Right kidney (tissue), 9 donors: ENCODE measurements at places on chromosomes 2 and 18.

DNA sequence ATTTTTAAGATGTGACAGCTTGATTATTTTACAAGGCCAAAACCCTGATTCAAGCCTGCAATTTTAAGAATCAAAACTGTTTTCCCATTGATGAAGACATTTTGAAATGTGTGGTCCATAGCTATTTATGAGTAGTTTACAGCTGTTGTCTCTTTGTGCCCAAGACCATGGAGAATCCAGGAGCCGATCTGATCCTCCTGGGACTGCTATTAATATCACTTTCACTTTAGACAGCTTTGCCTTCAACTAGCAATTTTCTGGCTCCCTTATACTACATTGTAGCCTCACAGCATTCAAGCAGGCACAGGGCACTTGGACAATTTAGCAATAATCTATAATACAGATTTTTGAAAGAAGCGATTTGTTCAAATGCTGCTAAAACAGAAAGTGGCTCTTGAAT lies 172.9 kb downstream of the SLC8A1 start:
- DNase-seq: no peak

- no peak for DNase-seq
Observed at GRCh38 chr2:236984046-236984445, 101.6 kb upstream of the COPS8 start.

DNA sequence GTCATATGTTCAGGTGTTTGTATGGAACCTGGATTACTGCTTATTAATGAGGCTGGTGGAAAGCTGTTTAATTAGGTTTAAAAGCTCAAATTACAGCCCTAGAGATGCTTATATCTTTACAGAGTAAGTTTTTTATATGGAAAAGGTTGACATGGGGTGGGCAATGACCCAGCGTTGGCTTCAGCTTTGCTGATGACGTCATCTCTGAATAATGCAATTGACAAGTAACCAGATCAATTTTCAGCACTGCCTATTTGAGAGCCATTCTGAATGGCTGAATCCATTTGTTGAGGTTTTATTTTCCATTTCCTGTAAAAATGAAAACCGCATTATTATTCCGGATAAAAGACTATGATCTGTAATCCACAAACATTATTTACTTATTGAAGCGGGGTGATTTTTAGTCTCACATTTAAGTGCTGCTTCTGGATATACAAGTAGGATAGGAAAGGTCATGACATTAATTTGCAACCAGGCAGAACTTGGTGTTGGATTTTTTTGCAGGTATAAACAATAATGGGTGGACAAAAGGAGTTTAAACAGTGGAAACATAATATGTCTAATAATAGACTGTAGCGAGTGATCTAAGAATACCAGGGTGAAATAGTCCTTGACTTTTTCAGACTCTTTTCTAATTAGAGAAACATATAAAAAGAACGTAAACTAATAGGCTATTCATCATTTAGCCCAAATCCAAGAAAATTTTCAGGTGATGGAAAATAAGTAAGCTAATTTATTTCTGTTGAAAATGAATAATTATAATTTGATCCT lies 2.7 kb downstream of the PPP1R1C start:
- DNase-seq: no peak

- no peak for DNase-seq
Observed at GRCh38 chr2:208189810-208190503, at the start of gene C2orf80. TSS of gene C2orf80 (minus strand) at chr2:208190030. CDS start at chr2:208186986, 3,044 bp downstream.

DNA sequence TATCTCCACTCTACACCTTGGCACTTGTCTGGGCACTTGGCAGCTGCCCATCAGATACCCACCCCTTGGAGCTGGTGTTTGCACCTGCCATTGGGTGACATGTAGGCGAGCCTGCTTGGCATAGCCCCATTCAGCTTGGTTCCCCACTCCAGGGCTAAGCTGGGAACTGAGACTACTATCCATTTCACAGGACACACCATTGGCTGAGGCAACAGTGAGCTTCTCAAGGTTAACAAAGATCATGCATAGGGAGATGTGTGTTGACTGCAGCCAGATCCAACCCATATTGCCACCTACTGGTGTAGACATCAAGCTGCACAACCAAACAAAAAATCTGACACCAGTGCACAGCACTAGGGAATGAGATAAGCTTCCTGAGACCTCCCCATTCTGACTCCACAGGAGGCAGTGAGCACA lies 1389.8 kb upstream of the TMEFF2 start:
- DNase-seq: no peak

GRCh38 chr2:60337142-60337497 lies 216.3 kb downstream of the BCL11A start:
- DNase-seq: no peak

GRCh38 chr2:176072292-176072669 lies 11.5 kb downstream of the EVX2 start:
- DNase-seq: no peak

GRCh38 chr2:44155666-44156446 lies 12.8 kb upstream of the PPM1B start:
- DNase-seq: no peak

- DNase-seq: no peak
Observed at GRCh38 chr2:20149703-20150030, 75.3 kb downstream of the SDC1 start.

- DNase-seq: no peak
Observed at GRCh38 chr2:181777734-181778133, 97.4 kb upstream of the NEUROD1 start.

GRCh38 chr18:63422864-63423304 lies 608 bp upstream of the VPS4B start:
- DNase-seq: no peak

- DNase-seq: no peak
Observed at GRCh38 chr2:103809941-103810441, 1043.9 kb upstream of the POU3F3 start.

GRCh38 chr2:103459283-103459682 lies 697.5 kb downstream of the TMEM182 start:
- no peak for DNase-seq

GRCh38 chr2:233449921-233450863 lies 95.9 kb downstream of the DGKD start:
- DNase-seq: no peak

GRCh38 chr2:607172-607571 lies 70.0 kb downstream of the TMEM18 start:
- DNase-seq: no peak

DNA sequence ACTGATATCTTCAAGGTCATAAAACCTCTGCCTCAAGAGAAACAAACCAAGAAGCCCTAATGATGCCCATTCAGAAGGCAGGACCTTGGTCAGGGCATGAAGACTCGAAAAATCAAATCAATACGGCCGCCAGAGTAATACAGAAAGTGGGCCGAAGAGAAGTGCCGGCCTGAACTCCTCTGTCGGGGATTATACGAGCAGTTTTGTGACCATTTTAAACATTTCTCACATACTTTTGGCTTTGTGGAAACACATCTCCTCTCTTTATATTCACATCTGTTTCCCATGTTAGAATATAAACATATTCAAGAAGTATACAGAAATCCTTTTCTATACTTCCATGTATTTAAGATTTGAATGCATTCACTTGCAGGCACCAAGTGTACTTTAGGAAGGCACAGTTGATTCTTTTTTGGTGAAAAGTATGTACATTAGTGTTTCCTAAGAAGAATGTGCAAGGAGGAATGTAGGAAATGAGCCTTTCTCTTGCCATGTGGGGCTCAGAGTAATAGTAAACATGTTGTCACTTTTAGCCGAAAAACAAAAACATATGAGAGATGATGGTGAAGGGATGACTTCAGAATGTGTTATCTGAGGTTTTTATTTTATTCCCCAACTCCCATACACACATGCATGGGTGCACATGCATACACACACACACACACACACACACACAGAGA lies 707.9 kb upstream of the ID2 start:
- DNase-seq: no peak

DNA sequence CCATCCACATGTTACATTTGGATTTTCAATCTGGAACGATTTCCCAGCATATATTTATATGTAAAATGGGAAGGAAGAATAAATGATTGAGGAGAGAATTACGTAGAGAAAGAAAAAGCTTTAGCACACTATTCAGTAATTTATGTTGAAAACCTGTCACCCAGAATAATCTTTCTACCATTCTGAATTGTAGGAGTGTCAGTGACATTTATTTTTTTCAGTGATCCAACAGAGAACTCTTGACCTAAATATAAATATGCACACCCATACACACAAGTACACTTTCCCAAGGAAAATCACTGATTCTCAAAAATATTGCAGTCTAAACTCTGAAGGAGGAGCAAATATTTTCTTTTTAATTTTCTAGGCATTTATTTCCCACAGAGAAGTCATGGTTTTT lies 140.2 kb upstream of the LRP1B start:
- DNase-seq: no peak

- DNase-seq: no peak
Observed at GRCh38 chr2:138495384-138495783, 6.2 kb upstream of the SPOPL start.
